ENCODE measurements at places on chromosomes 6 and 20.

- no peak for DNase-seq
Observed at GRCh38 chr6:89082486-89082891, 1.9 kb downstream of the PNRC1 start.

DNA sequence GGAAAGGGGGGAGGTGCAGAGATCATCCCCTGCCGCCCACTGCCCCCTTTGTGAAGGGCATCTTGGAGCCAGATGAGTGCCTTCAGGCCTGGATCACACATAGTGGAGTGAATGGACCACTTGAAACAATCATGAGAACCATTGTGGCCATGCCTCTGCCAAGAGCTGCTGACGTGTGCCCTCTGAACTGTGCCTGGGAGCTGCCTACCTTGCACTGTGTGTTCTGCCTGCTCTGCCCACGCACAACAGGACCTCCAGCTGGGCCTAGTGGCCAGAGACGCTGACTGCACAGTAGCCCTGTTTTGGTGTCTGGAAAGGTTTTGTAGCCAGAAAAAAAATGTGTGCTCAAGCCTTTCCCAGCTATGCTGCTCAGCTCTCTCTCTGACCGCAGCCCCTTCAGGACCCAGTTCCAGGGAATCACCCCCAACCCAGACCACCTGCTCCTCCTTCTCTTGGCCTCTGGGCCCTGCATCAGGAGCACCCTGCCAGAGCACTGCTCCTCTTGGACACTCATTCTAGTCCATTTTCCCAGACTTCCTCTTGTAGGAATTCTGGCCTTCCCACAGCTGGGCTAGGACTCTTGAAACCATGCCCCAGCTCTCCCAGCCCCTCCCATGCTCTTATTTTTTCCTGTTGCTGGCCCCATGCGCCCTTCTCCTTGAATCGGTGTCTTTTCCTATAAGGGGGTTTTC lies 1.6 kb upstream of the ADIG start:
- no peak for DNase-seq

- DNase-seq = no peak
Observed at GRCh38 chr6:47256981-47257730, 52.5 kb downstream of the TNFRSF21 start.

DNA sequence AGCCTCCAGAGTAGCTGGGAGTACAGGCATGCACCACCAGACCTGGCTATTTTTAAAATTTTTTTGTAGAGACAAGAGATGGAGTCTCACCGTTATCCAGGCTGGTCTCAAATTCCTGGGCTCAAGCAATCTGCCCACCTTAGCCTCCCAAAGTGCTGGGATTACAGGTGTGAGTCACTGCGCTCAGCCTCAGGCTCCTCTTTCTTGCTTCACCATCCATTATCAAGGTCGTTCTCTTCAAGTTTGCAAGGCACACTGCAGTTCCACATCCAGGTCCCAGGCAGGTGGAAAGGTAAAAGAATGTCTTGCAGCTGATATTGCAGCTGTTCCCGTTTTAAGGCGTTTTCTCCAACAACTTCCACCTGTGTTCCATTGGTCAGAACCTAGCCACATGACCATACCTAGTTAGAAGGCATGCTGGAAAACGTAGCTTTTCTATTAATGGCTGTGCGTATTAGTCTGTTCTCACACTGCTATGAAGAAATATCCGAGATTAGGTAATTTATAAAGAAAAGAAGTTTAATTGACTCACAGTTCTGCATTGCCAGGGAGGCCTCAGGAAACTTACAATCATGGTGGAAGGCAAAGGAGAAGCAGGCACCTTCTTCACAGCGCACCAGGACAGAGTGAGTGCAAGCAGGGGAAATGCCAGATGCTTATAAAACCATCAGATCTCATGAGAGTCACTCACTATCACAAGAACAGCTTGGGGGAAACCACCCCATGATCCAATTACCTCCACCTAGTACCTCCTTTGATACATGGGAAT lies 51.7 kb downstream of the PCNA start:
- no peak for DNase-seq

DNA sequence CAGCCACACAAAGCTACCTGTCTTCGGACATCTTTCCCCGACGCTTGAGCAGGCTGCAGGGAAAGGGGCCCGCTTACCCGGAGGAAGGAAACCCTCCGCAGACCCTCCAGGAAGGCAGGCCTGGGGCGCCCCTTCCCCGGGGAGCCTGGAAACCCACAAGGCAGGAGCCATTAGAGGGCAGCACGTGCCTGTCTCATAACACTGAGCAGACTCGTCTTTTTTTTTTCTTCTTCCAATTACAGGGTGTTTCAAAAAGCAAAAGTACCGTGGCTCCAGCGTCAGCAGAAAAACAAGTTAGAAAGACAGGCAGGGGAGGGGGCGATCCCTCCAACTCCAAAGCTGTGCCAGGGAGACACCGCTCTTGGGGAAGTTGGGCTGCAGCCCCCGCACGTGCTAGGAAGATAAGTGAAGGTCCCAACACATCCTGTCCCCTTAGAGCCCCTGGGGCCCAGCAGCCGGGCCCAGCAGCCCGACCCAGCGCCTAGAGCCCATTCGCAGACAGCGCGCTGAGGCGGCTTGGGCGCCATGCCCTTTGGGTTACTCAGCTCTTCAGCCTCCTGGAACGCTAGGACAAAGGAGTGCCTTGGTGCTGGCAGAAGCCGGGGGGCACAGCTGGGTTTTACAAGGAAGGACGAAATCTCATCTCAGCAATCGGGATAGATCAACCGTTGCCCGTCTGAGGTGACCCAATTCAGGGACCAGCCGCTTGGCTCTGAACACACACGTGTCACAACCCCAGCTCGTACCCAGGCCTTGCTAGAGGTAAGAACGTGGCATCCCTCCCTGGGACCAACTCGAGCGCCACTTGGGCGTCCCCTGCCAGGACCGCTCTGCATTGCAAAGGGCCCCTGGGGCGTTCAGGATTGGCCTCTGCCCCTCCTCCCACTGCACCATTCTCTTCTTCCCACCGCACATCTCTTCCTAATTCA lies 136.3 kb downstream of the LY86 start:
- DNase-seq = peak; percentile 13

DNA sequence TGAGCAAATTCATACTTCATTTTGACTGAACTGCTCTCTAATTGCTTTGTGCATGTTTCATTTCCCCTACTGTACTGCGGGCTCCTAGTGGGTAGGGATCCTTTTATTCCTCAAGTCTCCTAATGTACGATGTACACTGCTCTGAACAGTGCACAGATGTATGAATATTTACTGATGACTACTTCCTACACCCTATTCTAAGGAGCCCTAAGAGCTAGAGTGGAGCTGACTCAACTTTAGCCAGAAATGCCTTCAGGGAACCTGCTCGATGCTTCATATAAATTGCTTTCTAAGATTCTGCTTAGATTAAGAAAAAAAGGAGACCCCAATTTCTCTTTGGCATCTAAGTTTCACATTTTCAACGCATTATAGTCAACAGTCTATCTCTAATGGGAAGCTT lies 47.6 kb upstream of the SPDEF start:
- DNase-seq = no peak

GRCh38 chr6:30555816-30556065 lies 548 bp downstream of the GNL1 start:
- DNase-seq = peak; percentile 13

- no peak for DNase-seq
Observed at GRCh38 chr20:51480507-51481270, 61.8 kb downstream of the NFATC2 start.
